ENCODE measurements at places on chromosomes 12 and 14.

DNA sequence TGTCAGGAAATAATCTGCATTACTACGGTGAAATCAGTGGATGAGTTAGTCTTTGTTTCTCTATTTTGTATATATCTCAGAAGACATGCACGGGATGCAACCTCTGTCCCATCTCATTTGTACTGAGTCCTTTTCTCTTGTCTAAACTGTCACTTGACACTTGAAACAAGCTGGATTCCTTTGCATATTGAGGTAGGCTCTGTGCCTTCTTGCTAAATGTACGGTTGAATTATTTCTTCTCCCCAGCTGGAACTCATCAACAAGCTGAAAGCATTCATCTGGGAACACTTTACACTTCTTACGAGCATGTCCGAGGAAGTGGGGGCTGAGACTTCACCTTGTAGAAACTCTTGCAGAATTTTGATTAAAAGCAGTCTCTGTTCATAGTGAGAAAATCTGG lies 119.5 kb downstream of the VEZT start:
- no peak for DNase-seq

- DNase-seq: peak; percentile 37
Observed at GRCh38 chr12:112971248-112971647, 7.1 kb upstream of the OAS2 start.

- DNase-seq: peak; percentile 35
Observed at GRCh38 chr12:84502907-84503787, 409.5 kb downstream of the SLC6A15 start.

- no peak for DNase-seq
Observed at GRCh38 chr12:86711731-86712130, 455.5 kb upstream of the MGAT4C start.

All from NCI-H446 (cell line).